Iris pigment epithelial cell (primary cell): ENCODE measurements at places on chromosomes 6 and 20.

DNA sequence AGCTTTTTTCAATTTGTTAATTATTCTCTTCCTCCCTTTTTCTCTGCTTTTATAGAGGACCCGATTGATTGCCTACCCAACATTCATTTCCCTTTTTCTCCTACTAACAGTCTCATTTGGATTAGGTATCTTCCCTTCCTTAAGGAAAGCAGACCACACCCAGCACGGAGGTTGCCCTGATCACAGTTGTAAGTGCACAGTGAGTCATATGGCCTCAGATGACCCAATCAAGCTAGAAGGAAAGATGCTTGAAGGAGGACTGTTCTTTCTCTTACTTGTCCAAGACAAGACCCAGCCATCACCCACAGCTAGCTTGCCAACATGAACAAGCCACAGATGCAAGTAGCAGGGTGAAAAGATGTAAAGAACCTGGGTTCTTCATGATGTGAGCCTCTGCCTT, 518.6 kb downstream of the PKHD1 start:
- DNase-seq = no peak

GRCh38 chr6:30087876-30088275, 12.3 kb upstream of the RNF39 start:
- no peak for DNase-seq

DNA sequence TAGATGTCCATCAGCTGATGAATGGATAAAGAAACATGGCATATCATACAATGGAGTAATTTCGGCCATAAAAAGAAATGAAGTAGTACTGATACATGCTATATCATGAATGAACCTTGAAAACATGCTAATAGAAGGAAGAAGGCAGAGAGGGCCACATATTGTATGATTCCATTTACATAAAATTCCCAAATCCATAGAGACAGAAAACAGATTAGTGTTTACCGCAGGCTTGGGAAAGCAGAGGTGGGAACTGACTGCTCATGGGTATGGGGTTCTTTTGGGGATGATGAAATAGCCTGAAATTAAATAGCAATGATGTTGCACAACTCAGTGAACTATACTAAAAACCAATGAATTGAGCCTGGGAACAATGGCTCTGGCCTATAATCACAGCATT, 58.3 kb downstream of the SERAC1 start:
- no peak for DNase-seq

DNA sequence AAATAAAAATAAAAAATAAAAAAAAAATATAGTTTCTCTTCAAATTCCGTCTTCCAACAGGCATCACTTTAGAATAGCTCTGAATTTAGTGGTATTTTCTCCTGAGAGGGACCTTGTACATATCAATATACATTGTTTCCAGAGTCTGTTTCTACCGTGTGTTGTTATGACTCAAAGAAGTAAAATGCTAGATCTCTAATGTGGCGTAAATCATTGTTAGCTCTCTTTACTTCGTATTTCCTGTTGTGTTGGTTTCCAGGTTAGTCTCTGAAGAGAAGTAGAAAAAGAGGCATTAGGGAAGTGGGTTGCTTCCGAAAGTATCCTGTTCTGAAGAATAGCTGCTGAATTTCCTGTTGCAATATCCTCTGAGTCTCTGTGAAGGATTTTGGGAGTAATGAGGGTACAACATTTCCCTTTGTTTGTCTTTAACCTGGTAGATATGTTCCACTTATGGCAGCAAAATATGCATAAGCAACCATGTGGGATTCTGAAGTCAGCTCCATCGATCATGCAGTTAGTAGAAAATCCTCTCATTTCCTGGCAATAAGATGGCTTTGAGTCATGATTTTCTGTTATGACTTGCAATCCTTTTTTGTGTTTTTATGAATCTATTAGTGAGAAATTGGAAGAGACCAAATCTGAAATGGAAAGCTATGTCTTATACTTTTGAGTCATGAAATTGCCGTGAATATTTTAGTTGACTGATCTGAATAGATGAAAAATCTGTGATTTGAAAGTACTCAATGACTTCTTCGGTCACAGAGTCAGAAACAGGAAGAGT, 42.0 kb upstream of the MCHR2 start:
- no peak for DNase-seq

- no peak for DNase-seq
These were observed 11.1 kb downstream of the SIGLEC1 start for GRCh38 chr20:3701061-3701998.

DNA sequence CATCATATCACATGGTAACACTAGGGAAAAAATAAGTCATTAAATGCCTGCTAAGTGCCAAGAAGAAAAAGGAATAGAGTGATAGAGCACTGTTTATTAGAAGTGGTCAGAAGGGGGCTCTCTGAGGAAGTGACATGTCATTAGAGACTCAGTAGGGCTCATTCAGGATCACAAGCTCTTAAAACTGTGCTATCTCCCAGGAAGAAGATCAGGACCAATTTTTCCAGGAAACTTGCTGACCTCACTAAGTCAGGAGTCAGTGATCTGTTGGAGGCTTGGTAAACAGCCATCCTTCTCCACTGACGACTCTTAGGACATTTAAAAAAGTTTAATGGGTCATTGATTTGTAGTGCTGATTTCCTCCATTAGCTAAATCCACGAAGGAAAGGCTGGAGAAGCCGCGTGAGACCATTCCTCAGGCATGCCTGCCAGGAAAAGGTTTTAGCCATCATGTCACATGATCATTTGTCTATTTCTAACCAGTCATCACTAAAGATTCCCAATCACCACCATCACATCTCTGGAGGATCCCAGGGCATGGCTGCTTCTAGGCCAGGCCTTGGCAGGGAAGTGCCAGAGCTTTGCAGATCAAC, 5.9 kb upstream of the PTPN1 start:
- DNase-seq = no peak
